Naive thymus-derived CD8-positive, alpha-beta T cell (primary cell): ENCODE measurements at places on chromosomes 12 and 14.
A peak's percentile ranks its signal among the peaks of the same experiment; 100 is the strongest.

DNA sequence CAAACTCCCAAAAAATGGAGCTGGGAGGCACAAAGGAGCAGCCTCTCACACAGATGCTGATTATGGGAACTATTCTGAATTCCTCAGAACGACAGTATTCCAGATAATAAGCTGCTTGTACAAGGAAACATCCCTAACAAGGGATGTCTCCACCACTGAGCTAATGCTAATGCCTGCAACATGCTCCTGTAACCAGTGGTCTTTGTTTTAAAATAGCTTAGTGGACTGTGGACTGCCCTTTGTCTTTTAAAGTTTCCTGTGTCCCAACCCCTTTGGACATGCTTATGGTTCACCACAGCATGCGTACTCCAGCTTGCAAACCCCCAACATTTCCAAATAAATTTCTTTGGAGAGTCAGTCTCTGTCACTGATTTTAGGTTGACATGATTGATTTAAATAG lies 16.4 kb upstream of the PITPNM2 start:
- peaks cover 5% of the 10 kb centered on the region for H3K36me3 ChIP-seq
- H3K27me3 ChIP-seq = no peaks in the 10 kb centered on the region
- H3K4me3 ChIP-seq = no peak overlapping the region
- no peak overlapping the region for H3K27ac ChIP-seq
- H3K4me1 ChIP-seq = no peaks in the 10 kb centered on the region
- DNase-seq = no peak

GRCh38 chr14:96120941-96121340 lies 81.8 kb downstream of the C14orf132 start:
- DNase-seq = no peak
- H3K27me3 ChIP-seq = no peaks in the 10 kb centered on the region
- H3K27ac ChIP-seq = no peak overlapping the region

DNA sequence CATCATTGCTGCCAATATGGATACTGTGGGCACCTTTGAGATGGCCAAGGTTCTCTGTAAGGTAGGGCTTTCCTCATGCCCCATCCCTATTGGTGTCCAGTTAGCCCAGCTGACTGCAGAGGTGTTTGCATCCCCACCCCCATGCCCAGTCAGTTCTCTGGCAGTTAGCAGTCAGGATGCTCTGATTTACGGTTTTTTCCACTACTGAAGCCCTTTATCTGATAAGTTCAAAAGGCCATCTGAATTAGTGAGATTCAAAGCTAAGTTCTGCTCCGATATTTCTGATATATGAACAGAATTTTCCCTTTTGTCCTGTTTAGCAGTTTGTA lies 773 bp downstream of the GMPR2 start:
- peak overlapping the region; percentile 100 for H3K4me3 ChIP-seq
- no peak for DNase-seq
- H3K27me3 ChIP-seq = no peaks in the 10 kb centered on the region
- H3K4me1 ChIP-seq = peaks cover 69% of the 10 kb centered on the region
- H3K36me3 ChIP-seq = peaks cover 18% of the 10 kb centered on the region

- H3K36me3 ChIP-seq = no peaks in the 10 kb centered on the region
- peaks cover 13% of the 10 kb centered on the region for H3K4me1 ChIP-seq
Measured at GRCh38 chr12:8913702-8914032, 642 bp upstream of the PHC1 start.

- no peak for DNase-seq
- no peaks in the 10 kb centered on the region for H3K27me3 ChIP-seq
- H3K36me3 ChIP-seq = no peaks in the 10 kb centered on the region
Measured at GRCh38 chr12:67039995-67040860, 228.9 kb upstream of the CAND1 start.

GRCh38 chr12:34401659-34402227 lies 379.4 kb downstream of the ALG10 start:
- H3K4me1 ChIP-seq = no peaks in the 10 kb centered on the region
- H3K4me3 ChIP-seq = no peak overlapping the region
- H3K27ac ChIP-seq = no peak overlapping the region
- DNase-seq = no peak
- H3K36me3 ChIP-seq = no peaks in the 10 kb centered on the region
- no peaks in the 10 kb centered on the region for H3K27me3 ChIP-seq

DNA sequence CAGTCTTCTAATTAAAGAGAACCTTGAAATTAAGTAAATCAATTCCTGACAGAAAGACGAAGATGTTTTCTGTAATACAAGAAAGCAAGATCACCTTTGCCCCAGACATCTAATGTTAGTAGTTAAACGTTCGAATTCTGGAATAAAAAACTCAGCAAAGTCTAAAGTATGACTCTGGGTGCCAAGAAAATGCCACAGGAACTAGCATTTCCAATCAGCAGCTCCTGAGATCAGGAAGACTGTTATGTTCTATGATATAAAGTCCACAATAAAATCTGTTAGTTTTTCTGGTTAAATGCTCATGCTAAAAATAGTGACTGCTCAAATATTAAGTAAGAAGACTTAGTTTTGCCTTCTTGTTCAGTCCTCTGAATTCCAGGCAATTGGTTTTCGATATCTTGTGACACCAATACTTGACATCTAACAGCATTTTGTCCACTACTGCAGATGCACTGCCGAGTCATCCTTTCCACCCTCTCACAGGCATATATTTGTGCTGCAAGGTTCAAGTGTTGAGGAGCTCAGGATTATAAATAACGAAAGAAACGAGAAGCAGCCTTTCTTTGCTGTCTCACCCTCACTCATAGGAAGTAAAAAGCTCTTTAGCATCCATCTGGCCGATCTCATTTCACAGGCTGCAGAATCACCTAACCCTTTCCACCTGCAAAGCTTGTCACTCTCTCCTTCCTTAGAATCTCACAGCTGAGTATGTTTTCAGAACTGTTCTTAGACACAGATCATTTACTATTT lies 32.0 kb downstream of the SSH1 start:
- H3K36me3 ChIP-seq = peaks cover 50% of the 10 kb centered on the region
- no peak overlapping the region for H3K4me3 ChIP-seq
- no peak for DNase-seq
- H3K27me3 ChIP-seq = no peaks in the 10 kb centered on the region
- no peak overlapping the region for H3K27ac ChIP-seq

GRCh38 chr12:52513736-52514135 lies 6.5 kb downstream of the KRT5 start:
- H3K27ac ChIP-seq = no peak overlapping the region
- H3K4me3 ChIP-seq = no peak overlapping the region
- no peak for DNase-seq
- H3K36me3 ChIP-seq = peaks cover 4% of the 10 kb centered on the region
- peaks cover 6% of the 10 kb centered on the region for H3K27me3 ChIP-seq

- no peak for DNase-seq
- no peaks in the 10 kb centered on the region for H3K27me3 ChIP-seq
- no peaks in the 10 kb centered on the region for H3K36me3 ChIP-seq
- no peak overlapping the region for H3K4me3 ChIP-seq
Measured at GRCh38 chr12:88398031-88398430, 182.2 kb downstream of the KITLG start.

DNA sequence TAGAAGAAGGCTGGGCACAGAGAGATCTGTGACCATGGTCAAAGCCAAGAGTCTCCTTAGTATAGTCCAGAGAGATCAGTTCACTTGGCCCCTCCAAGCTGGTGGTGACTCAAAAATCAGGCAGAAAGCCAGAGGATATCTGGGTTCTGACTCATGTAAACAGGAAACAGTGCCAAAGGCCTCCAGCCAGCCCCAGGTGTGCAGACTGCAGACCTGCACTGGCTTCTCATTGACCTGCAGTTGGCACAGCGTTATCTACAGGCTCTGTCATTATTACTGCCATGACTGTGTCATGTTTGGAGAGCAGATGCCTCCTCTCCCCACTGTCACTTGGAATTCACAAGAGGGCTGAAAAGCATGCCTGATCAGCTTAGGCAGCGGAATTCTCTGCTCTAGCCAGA lies 295.7 kb upstream of the PRKD1 start:
- peaks cover 2% of the 10 kb centered on the region for H3K27me3 ChIP-seq
- H3K4me1 ChIP-seq = no peaks in the 10 kb centered on the region
- DNase-seq = no peak
- H3K4me3 ChIP-seq = no peak overlapping the region
- H3K36me3 ChIP-seq = no peaks in the 10 kb centered on the region
- H3K27ac ChIP-seq = no peak overlapping the region

DNA sequence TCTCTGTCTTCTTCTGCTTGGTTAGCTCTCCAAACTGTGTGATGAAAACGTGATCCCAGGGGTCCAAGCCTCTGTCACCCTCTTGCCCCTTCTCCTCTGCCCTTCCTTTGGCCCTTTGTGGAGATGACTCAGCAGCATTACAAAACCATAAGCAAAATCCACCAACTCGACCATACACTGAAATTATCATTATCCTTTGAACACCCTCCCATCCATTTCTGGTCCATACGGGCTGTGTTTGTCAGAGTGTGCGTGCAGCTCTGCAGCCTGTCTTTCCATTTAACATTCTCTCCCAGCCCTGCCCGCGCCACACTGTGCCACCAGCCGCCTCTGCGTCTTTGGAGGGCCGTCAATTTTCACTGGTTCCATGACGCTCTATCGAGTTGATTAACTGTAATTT lies 69.2 kb downstream of the SLC25A47 start:
- H3K36me3 ChIP-seq = no peaks in the 10 kb centered on the region
- no peak for DNase-seq
- no peak overlapping the region for H3K27ac ChIP-seq
- H3K4me3 ChIP-seq = no peak overlapping the region
- peaks cover 27% of the 10 kb centered on the region for H3K4me1 ChIP-seq

DNA sequence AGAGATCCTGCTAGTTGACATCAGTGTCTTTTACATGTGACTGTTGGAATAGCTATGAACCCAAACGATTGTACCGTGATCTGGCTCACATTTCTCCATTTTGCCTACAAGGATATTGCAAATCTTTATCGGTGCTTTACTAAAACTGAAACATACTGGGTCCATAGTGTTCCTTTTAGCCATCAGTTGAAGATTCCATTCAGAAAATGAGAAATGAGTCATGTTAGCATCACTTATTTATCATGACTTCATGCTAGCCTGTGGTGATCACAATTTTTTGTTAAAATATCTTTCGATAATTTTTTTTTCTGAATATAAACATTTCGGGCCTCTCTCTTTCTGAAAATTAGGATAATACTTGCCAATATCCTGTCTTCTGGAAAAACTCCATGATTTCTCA lies 210.3 kb downstream of the EGLN3 start:
- DNase-seq = no peak
- H3K27me3 ChIP-seq = peaks cover 18% of the 10 kb centered on the region
- H3K4me3 ChIP-seq = no peak overlapping the region
- no peak overlapping the region for H3K27ac ChIP-seq

GRCh38 chr12:45644541-45644940 lies 85.0 kb upstream of the ARID2 start:
- no peak for DNase-seq
- H3K36me3 ChIP-seq = no peaks in the 10 kb centered on the region
- H3K27ac ChIP-seq = peak overlapping the region; percentile 59
- peaks cover 10% of the 10 kb centered on the region for H3K4me1 ChIP-seq
- H3K27me3 ChIP-seq = peaks cover 3% of the 10 kb centered on the region
- peak overlapping the region; percentile 64 for H3K4me3 ChIP-seq

GRCh38 chr12:20105943-20106342 lies 262.4 kb upstream of the PDE3A start:
- H3K27me3 ChIP-seq = no peaks in the 10 kb centered on the region
- H3K4me1 ChIP-seq = no peaks in the 10 kb centered on the region
- DNase-seq = no peak

DNA sequence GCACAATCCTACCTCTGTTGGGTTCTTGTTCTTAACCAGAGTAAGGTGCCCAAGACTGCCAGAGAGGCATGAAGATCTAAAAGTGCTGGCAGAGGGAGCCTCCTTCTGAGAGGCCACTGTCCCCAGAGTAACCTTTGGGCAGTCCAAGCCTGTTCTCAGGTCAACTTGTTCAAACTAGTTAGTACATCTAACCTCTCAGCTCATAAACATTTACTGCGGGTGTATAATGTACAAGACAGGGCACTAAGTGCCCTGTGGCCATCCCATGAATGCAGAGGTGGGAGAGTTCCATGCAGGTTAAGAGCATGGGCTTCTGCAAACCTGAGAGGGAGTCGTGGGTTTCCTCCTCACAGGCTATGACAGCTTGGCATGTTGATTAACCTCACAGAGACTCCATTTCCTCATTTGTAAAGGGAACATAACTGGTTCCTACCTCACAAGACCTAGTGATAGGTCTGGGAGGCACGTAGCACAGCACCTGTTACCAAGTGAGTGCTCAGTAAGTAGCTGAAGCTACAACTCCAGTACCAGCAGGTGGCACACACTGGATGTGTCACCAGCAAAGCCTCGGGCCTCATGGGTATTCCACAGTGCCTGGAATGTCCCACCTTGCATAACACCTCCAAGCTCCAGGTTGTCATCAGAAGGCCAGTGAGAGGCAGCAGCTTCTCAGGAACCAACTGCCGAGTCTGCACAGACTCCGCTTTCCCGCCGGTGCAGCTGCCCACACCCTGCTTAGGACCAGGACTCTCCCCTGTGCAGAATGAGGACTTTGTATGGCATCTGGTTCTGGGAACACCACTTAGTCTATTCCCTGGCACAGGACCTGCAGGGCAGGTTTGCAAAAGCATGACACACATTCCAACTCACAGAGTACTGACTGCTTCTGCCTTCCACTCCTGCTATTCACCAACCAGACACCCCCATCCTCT lies 4.4 kb downstream of the VDR start:
- H3K27ac ChIP-seq = peak overlapping the region; percentile 41
- no peak for DNase-seq
- no peaks in the 10 kb centered on the region for H3K36me3 ChIP-seq
- peaks cover 4% of the 10 kb centered on the region for H3K27me3 ChIP-seq
- peaks cover 53% of the 10 kb centered on the region for H3K4me1 ChIP-seq

- H3K27ac ChIP-seq = no peak overlapping the region
- no peaks in the 10 kb centered on the region for H3K36me3 ChIP-seq
- H3K4me3 ChIP-seq = peak overlapping the region; percentile 79
Measured at GRCh38 chr14:77180726-77181602, 634 bp upstream of the TMEM63C start.

GRCh38 chr12:113222730-113223531 lies 1.7 kb downstream of the TPCN1 start:
- H3K27ac ChIP-seq = peak overlapping the region; percentile 88
- no peak for DNase-seq
- peaks cover 15% of the 10 kb centered on the region for H3K4me1 ChIP-seq

GRCh38 chr14:64940336-64940910 lies 2.1 kb downstream of the GPX2 start:
- no peaks in the 10 kb centered on the region for H3K36me3 ChIP-seq
- DNase-seq = no peak
- peaks cover 85% of the 10 kb centered on the region for H3K4me1 ChIP-seq
- no peaks in the 10 kb centered on the region for H3K27me3 ChIP-seq
- H3K4me3 ChIP-seq = no peak overlapping the region

GRCh38 chr12:49251357-49251756 lies 13.5 kb upstream of the TUBA1C start:
- H3K4me3 ChIP-seq = no peak overlapping the region
- no peaks in the 10 kb centered on the region for H3K4me1 ChIP-seq
- no peaks in the 10 kb centered on the region for H3K27me3 ChIP-seq
- no peaks in the 10 kb centered on the region for H3K36me3 ChIP-seq

GRCh38 chr12:16531621-16532020 lies 74.3 kb downstream of the LMO3 start:
- no peaks in the 10 kb centered on the region for H3K4me1 ChIP-seq
- DNase-seq = no peak
- no peaks in the 10 kb centered on the region for H3K27me3 ChIP-seq
- H3K36me3 ChIP-seq = no peaks in the 10 kb centered on the region
- no peak overlapping the region for H3K4me3 ChIP-seq
